HCEC 1CT (cell line): ENCODE measurements at places on chromosomes 16 and 17.

- peak; percentile 30 for DNase-seq
Measured at GRCh38 chr17:50863221-50863843, 2.8 kb downstream of the TOB1 start.

GRCh38 chr17:8022360-8023003 is 16.4 kb upstream of the ALOX15B start:
- no peak for DNase-seq

GRCh38 chr16:85148931-85149330 is 36.7 kb upstream of the CIBAR2 start:
- DNase-seq, result no peak

DNA sequence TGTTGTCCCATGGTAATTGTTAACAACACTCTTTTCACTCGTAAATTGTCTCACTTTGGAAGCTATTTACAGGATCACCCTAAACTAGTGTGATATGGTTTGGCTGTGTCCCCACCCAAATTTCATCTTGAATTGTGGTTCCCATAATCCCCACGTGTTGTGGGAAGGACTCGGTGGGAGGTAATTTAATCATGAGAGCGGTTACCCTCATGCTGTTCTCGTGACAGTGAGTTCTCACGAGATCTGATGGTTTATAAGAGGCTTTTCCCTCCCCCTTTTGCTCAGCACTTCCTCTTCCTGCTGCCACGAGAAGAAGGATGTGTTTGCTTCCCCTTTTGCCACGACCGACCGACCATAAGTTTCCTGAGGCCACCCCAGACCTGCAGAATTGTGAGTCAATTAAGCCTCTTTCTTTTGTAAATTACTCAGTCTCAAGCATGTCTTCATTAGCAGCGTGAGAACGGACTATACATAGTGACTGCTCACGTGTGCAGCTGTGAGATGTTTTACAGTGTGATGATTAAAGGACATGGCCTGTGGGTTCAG is 34.4 kb downstream of the DNAH3 start:
- DNase-seq, result no peak

- DNase-seq, result no peak
Measured at GRCh38 chr17:78134899-78135385, 4.4 kb downstream of the TMC8 start.

- no peak for DNase-seq
Measured at GRCh38 chr16:81602792-81603191, 158.2 kb downstream of the CMIP start.

GRCh38 chr17:17424552-17424951 is 52.2 kb upstream of the MED9 start:
- DNase-seq, result no peak

- no peak for DNase-seq
Measured at GRCh38 chr17:40632216-40632615, 15.4 kb downstream of the SMARCE1 start.

- DNase-seq, result no peak
Measured at GRCh38 chr16:75481475-75481874, 13.8 kb downstream of the CHST6 start.

DNA sequence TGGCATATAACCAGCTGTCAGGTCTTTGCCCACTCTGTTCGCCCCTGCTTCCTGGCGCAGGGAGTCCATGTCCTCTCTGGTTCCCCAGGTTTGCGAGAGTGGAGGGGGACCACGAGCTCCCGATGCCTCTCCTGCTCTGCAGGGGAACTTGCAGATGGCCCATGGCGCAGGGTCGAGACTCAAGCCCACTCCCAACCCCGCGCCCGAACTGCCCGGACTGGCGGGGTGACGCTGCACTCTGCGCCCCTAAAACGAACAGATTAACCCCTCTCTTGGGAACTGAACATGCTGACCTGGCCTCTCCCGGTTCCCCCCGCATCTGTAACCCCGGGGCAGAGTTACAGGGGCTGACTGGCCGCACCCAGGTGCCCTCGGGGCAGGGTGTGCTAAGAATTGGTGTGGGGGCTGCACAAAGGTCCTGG is 681 bp upstream of the PLA2G15 start:
- no peak for DNase-seq

GRCh38 chr16:29698484-29699323 is 19.7 kb downstream of the QPRT start:
- no peak for DNase-seq

- DNase-seq, result peak; percentile 40
Measured at GRCh38 chr17:29292071-29292991, 1.6 kb downstream of the NUFIP2 start.

- DNase-seq, result no peak
Measured at GRCh38 chr17:82952019-82952418, 112.2 kb upstream of the ZNF750 start.

DNA sequence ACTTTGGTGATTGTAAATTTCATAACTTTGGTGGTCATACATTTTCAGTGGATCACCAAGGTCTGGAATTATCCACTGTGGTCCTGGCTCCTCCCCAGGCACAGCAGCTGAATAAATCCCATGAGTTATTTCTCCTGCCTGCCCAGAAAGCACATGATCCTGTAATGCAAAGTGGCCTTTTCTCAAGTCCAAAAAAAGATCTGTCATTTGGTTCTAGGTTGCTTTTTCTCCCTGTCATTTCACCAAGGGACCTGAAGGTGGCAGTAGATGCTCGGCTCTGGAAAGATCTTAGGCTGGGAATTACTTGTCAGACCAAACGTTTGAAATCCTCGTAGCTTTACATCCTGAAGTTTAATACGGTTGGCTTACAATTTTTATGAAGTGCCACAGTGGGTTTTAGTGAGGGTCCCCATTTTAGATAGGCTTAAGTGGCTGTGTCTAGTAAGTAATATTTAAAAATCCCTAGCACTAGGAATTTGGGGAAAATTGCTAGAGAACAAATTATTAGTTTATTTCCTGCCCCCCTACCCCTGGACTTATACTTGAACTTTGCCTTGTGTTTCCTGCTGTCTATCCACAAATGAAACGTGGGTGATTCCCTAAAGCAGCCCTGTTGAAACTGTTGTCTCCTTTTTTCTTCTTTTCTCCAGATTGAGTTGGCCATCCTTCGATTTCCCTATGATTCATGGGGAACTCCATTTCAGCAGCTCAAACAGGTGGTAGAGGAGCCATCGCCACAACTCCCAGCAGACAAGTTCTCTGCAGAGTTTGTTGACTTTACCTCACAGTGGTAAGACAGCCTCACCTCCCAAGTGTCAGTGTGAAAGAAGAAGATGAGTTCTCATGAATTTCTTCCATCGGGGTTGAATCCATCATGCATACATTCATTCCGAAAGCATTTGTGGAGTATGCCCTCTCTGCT is 111.7 kb downstream of the MAP2K6 start:
- DNase-seq, result peak; percentile 56

GRCh38 chr16:69936252-69936651 is 14.9 kb upstream of the CLEC18A start:
- DNase-seq, result no peak

GRCh38 chr17:7572338-7572587 is 7.2 kb upstream of the CD68 start:
- no peak for DNase-seq

- DNase-seq, result no peak
Measured at GRCh38 chr17:79685121-79685520, 45.6 kb upstream of the ENPP7 start.

DNA sequence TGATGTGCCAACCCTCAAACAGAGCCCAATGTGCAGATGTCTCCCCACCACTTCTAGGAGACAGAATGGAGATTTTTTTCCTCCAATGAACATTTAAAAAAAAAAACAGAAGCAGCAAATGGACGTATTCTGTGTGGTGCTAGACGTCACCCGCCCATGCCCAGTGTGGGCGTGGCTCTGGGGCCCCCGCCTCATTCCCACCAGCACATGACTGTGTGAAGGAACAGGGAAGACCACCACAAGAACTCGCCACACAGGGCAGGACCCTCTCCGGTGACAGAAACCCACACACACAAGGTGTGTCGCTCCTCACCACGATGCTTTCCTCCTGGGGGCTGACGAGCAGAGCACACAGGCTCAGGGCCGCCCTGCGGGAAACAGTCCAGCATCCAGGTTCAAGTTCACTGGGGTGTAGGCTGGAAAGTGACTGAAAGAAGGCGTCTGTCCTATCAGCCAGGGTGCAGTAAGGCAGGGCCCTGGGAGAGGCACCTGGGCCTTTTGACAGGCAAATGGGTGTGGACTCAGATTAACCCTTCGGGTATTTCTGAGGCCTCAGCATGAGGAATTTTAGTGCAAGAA is 53.5 kb downstream of the KLHDC4 start:
- no peak for DNase-seq

- DNase-seq, result no peak
Measured at GRCh38 chr16:81748476-81749198, 30.5 kb upstream of the PLCG2 start.

GRCh38 chr16:67883872-67884261 is 818 bp upstream of the NRN1L start:
- peak; percentile 30 for DNase-seq

DNA sequence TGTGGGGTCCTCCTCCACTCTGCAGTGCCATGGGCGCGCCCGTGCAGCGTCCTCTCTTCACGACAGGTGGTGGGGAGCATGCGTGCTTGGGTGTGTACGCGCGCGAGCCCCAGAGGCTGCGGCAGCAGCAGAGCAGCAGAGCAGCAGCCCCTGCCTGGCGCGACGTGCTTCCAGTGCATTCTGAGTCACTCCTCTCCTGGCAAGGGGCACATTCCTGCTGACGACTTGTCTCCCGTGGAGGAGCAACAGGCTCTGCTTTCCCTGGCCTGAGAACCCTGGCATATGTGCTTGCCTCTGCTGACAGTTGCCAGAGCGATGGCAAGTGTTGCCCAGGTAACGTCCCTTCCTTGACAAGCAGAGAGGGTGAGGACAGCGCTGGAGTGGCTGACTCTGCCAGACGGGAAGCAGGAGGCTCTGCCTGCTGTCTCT is 133.8 kb upstream of the PLCG2 start:
- DNase-seq, result peak; percentile 59

DNA sequence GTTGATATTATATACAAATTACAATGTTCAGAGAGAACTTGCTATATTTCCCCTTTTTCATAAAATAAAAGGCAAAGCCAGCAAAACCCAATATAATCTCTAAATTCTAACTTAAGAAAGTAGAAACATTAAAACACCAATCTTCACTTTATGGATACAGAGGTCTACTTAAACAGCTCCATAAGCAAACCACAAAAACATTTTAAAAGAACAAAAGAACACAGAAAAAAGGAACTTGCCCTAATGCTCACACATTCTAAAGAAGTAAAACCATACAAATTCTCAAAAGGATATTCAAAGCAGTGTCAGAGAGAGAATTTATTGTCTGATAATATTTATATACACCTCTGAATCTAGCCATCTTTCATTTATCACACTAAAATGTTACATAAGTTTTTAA is 606 bp downstream of the ABCA10 start:
- no peak for DNase-seq

DNA sequence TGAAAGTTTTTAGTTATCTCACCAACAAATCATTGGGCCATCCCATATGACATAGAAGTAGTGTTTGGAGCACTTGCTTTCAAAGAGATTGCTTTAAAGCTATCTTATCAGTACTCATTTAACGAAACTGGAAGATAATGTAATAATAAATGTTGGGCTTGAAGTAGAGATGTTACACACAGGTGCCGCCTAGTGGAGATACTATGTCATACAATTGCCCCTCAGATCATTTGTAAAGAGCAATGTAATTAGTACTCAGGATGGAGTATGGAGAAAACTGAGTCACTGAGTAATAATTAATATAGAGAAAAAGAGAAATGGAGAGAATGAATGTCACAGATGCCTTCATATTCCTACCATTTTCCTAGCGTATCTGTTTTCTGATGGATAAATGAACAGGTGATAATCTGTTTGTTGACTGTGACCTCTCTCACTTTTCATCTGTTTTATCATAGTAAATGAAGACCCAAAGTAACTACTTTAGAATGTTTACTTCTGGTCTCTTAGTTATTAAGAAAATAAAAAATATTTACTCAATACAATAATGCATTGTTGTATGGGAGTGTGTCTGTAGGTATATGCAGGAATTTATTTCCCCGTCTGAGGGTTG is 80.4 kb downstream of the EFCAB5 start:
- DNase-seq, result peak; percentile 29

DNA sequence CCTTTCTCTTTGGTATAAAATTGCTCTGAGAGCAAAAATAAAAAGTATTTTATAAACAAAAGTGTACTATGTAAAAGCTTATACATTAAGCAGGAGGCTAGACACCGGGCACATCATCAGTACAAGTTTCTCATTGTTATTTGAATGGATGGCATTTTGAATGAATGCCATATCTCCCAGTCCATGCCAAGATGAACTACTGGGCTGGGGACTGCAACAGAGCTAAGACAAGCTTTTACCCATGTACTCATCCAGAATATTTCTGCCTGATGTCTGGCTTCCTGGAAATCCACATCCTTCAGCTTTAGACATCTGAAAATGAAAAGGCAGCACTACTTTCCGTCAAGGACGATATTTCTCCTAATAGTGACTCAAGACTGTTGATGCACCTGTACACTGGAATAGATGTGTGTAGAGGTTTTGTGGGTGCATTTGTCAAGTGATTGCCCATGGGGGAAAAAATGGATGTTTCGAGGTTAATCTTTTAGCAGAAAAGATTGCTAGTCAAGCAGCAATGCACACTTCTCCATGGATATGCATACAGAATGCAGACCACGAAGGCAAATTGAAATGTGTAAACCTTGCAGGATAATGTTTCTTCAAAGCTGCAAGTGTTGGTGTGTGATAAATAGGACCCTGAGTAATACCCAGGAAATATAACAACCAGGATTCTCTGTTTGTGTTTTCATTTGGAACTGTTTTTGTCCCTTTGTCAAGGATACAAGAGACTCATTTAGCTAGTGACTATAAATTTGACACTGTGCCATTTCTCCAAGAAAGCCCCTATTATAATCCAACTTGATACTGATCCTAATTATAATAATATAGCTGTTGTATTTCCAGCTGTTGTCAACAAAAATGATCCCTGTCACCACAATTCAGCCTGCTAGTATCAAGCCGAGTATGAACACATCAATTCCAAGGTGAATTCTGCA is 173.8 kb downstream of the CDH8 start:
- no peak for DNase-seq

DNA sequence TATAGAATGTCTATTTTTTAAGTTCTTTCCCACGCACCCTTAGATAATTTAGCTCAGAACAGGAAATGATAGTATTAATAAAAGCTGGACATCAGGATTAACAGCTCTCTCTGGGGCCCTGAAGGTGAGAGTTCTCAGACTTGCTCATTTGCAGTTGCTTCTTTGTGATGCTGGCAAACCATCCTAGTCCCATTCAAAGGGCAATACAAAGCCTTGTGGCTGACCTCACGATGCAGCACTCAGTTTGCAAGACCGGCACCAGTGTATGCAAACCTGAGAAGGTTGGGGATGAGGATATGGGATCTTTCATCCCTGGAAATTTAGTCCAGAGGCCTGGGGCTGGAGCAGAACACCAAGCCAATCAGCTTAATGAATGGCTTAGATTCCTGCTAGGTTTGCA is 29.3 kb downstream of the STH start:
- no peak for DNase-seq

GRCh38 chr17:3732210-3732621 is 8.5 kb downstream of the HASPIN start:
- no peak for DNase-seq

DNA sequence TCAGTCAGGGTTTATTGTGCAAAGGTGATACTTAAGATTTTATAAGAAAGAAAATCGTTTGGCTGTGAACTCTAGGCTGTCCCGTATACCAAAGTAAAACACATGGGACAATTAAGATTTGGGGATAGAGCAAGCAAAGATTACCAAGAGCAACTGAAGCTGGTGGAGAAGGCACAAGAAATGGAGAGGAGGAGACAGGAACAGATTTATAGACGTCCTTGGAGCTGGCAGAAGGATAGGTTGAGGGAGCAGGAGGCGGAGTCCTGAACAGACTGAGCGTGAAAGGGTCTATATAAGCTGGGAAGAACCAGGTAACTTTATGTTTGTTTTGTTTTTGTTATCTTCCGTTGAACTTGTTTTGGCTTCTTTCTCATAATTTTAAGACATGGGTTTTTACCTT is 3.8 kb downstream of the TNRC6C start:
- no peak for DNase-seq
